Eye (tissue), 1 donor: ENCODE measurements at places on chromosomes 7 and 10.

- DNase-seq = peak; percentile 71
These were observed 155.2 kb upstream of the TPK1 start for GRCh38 chr7:144991041-144991440.

DNA sequence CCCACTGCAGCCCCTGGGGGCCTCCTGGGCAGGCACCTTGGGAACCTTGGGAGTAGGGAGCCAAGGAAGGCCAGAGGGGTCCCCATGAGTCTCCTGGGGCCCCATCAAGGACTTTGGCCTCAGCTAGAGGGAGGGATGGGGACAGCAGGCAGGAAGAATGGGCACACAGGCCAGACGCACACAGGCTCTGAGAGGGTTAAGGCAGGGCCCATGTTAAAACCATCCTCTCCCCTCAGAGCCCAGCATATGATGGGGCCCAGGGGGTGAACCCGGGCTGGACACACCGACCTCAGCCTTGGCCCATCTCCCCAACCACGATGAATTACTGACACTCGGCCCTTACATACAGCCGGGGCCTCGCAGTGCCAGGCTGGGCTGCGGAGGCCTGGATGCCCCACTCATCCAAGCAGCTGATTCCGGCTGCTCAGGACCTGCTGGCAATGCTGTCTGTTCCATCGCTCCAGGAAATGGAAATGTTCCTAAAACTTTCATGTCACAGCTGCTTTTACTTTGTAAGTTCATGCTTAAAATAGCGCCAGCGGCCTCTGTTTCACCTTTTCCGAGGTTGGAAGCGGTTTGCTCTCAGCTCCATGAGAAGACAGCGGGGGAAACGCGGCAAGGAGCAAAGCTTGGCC is 17.3 kb upstream of the INPP5A start:
- peak; percentile 82 for DNase-seq

DNA sequence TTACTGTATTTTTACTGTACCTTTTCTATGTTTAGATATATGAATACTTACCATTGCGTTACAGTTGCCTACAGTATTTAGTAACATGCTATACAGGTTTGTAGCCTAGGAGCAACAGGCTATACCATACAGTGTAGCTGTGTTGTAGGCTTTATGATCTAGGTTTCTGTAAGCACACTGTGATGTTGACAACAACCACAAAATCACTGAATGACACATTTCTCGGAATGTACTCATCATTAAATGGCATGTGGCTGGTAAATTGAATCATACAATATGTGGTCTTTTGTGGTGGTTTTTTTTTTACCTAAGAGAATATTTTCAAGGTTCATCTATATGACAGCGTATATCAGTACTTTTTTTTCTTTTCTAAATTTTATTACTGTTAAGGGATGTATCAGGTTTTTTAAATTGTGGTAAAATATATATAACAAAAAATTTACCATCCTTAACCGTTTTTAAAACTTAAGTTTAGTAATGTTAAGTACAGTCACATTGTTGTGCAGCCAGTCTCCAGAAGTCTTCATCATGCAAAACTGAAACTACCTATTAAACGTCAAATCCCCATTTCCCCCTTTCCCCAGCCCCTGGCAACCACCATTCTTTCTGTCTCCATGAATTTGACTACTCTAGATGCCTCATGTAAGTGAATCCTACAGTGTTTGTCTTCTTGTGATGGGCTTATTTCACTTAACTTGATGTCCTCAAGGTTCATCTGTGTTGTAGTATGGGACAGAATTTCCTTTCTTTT is 21.5 kb downstream of the BTAF1 start:
- no peak for DNase-seq

DNA sequence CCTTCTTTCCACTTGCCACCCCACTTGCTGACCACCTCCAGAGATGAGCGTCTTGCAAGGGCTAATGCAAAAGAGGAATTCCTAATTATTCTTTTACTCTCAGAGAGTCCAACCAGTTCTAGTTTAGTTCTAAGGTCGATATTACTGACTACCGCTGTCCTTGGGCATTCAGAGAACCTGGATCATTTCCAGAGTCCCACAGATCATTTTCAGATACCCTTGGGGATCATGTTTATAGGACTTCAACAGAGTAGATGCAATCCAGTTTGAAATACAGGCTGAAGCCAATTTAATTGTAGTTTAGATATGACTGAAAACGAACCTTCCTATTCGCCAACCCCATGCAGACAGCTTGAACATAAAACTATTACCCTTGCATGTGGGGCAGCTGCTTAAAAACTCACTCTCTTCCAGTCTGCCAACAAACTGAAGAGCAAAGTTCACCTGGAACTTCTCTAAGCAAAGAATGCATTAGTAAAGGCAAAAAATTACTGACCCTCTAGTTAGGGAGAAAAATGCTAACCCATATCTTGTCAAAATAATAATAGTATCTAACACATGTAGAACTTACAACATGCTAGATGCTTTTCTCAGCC is 22.4 kb downstream of the CFAP69 start:
- DNase-seq = no peak

GRCh38 chr10:131081376-131081775 is 230.1 kb downstream of the TCERG1L start:
- no peak for DNase-seq

GRCh38 chr7:2567679-2568278 is 9.0 kb downstream of the IQCE start:
- DNase-seq = peak; percentile 78

DNA sequence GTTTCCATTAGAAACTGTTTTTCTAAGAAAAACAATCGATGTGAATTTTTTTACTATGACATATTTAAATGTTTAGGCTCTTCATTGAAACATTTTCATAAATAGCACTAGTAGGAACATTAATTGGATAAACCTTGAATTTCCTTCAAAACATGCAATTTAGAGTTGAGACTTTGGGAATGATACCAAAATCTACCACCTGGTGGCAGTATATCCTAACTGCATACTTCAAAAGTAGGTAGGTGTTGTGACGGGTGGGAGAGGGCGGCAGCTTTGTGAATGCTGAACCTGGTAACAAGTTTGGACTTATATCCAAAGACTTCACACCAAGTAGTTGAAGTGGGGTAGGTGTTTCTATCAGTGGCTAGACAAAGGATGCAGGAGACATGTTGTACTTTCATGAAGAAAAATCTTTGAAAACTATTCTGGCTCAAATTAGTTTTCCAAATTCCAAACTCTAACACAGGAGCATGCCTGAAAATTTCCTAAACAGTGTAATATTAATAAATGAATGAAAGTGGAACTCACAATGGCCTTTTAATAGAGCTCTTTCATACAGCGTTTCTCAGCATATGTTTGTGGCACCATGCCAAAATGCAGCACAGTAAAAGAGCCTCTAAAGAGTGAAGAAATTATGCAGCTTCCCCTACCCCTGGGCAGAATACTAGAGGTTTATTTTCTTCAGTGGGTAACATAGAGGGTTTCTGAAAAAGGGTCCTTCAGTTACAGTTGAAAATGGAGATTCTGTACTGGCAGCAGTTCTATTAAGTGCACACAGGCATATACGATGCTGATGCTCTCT is 201.0 kb upstream of the TPK1 start:
- DNase-seq = peak; percentile 84

- no peak for DNase-seq
These were observed 12.2 kb downstream of the ZNF488 start for GRCh38 chr10:47371629-47372485.

DNA sequence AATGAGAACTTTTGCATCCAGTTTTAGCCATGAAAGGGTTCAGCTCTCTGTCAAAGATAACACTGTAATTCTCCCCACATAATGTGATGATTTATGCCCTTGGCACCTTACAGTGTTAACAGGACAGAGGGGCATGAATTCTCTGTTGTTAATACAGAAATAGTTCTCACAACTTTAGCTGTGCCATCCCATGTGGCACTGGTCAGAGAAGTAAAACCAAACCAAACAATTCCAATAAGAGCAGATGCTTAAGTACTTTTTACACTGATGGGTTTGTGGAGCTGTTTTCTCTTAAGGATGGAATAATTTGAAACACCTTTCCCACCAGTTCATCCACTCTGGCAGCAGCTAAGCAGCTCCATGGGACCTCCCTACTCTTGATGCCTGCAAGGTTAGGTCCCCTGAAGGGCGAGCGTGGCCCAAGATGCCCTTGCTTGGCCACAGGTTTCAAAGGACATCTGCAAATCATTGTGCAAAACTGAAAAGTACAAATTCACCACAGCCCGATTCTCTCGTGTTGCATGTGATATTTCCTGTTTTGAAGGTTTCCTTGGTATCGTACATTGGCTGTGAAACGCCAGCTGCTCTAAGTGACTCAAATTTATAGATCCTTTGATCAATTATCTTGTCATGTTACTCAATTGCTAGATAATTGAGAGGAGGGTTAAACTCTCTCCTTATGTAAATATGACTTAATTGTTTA is 82.5 kb upstream of the CREB5 start:
- peak; percentile 54 for DNase-seq

GRCh38 chr10:25682203-25682851 is 251.7 kb upstream of the MYO3A start:
- DNase-seq = peak; percentile 67

GRCh38 chr7:28140979-28141378 is 39.6 kb downstream of the JAZF1 start:
- no peak for DNase-seq

- DNase-seq = no peak
These were observed 513.4 kb upstream of the GHITM start for GRCh38 chr10:83625831-83626360.

GRCh38 chr10:92404612-92405418 is 113.8 kb downstream of the MARCHF5 start:
- no peak for DNase-seq

DNA sequence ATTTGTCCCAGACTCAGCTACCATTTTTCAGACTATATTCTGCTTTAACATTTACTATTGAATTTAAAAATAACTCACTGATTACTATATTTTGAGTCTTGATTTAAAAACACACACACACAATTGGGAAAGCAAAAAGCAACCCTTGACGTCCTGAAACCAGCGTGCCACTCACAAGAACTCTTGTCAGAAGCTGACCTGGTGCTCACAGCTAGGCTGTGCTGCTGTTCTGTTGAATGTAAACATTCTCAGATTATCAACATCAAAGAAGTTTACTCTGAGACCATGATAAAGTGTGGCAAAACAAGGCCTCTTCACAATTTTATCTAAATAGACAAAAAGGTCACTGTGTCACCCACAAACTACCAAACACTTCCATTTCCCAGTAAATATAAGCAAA is 62.6 kb upstream of the CACNA2D1 start:
- no peak for DNase-seq

DNA sequence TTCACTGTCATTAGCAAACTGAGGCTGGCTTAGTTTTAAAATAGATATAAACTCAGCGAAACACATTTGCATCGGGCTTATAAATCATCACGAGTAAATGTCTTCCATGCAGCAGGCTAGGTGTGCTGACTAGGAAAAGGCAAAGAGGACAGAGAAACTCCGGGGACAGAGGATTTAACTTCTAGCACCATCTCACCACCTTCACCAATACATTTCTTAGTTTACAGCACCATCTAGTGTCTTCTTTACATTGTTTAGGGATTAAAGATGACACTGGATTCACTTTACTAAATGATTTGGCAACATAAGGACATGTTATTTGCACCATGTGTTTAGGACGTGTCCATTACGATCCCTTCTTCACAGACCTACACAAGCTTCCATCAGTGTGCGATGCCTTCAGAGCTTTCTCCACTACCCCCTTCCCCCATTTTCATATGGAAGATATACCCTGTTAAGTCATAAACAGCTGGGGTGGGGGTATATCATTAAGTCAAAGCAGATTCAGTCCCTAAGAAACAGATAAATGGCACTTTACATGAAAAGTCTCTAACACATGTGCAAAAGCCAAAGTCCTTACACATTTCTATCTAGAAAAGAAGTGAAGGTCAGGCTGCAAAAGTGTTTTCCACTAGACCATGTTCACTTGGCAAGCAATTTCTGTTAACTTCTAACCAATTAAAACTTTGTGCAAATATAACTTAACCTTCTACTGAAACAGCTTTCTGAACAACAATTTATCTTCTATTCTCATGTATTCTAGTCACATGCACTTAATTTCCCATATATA is 103.3 kb downstream of the GRB10 start:
- DNase-seq = peak; percentile 69

GRCh38 chr7:151509670-151510333 is 9.9 kb downstream of the RHEB start:
- DNase-seq = no peak

DNA sequence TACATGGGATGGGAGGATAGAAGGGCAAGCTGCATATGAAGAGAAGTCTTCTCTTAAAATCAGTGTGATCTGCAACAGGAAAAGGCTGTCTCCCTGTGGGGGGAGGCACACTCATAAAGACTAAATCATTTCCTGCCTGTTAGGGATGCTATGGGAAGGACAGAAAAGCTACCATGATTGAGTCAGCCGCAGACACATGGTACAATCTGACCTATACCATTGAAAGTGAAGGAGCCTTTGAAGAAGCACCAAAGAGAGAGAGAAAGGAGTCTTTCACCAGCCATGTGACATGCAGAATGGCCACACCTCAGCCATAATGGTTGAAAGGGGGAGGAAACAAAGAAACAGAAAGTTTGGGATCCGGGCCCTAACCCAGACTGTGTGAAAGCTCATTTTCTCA is 29.1 kb downstream of the NUDCD3 start:
- no peak for DNase-seq

DNA sequence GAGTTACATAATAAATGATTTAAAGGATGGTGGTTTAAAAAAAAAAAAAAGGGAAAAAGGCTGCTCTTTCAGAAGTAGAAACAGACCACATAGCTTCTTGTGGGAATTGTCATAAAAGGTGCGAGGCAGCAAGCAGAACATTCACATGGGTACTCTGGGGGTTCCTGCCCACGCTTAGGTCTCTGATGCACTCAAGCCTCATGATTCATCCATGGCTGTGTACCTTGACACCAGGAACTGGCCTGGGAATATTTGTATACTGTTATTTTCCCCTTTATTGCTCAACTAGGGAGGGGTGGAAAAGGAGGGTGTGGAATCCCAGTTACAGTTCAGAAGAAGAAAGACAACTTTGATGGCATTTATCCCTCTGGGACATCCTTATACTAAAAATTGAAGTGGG is 4.0 kb downstream of the PON2 start:
- no peak for DNase-seq

- DNase-seq = peak; percentile 46
These were observed 3.4 kb upstream of the DLX6 start for GRCh38 chr7:97001656-97002554.

DNA sequence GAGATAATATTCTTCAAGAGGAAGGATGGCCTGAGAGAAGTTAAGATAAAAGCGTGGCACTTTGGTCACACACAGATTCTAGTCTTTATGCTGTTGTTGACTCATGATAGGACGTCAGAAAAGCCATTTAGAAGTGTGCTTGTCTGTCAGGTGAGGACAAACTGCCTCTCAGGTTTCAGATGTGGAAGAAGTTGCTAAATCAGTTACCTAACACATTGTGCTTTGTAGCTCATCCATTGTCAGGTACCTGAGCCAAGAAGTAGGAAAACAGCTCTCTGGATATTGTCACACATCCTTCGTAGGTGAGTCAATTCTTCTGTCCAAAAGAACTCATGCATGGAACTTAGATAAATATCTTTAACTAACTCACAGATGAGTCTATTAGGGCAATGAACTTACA is 49.5 kb upstream of the PHYHIPL start:
- DNase-seq = no peak

DNA sequence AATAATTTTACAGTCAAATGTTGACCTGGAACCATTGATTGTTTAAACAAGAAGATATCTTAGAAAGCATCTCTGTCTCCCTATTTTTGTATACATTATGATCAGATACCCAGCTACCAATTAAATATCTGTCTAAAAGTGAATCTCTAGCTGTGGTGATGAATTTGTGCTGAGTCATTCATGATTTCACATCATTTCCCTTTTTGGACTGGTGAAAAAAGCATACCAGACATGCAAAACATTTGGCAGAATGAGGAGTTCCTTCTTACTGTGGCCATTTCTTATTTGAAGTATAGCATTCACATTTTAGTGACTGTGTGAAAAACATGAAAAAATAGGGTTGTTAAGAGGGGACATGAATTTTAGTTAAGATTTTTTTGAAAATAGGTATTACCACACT is 98.0 kb upstream of the GATA3 start:
- no peak for DNase-seq
